ENCODE measurements at places on chromosomes 12 and 14.

DNA sequence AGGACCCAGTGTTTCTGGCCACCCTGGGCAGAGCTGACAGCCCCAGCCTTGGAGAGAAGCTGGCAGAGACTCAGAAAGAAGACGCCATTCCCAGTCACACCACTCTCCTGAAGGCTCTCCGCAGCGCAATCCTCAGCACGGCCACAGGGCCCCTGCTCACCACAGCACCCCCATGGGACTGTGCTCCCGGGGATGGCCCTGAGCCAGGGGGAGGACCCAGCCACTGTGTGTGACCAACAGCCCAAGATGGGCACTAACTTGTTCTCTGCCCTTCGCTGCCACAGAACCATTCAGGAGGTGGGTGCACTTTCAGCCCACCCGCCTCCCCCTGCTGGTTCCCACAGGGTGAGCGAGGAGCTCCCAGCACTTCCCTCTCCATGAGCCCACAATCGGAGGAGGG, 57.1 kb downstream of the CCNK start:
- peak; percentile 45 for DNase-seq

DNA sequence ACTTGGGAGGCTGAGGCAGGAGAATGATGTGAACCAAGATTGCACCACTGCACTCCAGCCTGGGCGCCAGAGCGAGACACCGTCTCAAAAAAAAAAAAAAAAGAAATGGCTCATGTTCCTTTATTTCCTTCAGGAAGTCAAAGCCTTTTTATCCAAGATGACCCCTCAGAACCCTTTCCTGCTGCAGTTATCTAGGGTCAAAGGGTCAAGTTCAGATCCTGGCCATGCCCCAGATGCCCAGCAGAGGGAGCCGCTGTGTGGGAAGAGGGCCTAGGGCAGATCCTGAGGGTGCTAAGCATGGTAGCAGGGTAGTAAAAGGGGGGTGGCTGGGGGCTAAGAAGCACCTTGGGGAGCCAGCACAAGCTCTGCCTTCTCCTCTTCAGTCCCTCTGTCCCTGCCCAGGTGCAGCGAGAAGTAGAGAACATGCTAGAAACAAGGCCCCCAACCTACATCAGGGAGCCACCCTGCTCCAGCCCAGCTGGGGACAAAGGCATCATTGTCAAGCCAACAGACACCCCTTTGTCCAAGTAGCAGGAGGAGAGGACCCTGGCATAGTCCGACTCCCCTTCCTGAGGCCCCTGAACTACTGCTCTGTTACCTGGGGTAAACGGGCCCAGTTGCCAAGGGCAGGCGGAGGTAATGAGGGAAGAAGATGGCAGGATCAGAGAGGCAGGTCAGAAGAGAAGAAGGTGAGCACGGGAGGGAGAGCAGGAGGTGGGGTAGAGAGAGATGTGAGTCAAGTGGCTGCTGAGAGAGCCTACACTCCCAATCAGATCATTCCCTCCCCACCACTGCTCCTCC, 6.5 kb downstream of the NFE2 start:
- DNase-seq = peak; percentile 45

GRCh38 chr14:74459289-74459946, 33.4 kb upstream of the SYNDIG1L start:
- peak; percentile 63 for DNase-seq

GRCh38 chr12:29008786-29009185, 140.3 kb upstream of the FAR2 start:
- DNase-seq = no peak

- no peak for DNase-seq
These were observed 71.7 kb upstream of the KICS2 start for GRCh38 chr12:64293654-64294364.

DNA sequence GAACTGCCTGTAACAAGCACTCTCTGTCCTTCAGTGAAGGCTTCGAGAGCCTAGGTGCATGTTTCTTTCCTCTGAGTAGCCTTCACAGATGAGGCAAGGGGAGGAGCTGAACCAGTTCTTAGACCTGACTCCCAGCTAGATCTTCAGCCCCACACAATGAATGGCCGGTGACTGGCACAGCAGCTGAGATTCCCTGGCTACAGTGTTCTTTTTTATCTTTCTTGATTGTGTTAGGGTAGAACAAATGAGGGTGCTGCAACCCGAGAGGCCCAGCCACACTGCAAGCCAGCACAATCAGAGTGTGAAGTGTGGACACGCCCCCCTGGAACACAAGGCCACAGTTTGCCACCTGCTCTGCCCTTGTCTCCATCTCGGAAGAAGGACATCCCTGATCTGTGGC, 19.1 kb upstream of the COL2A1 start:
- peak; percentile 72 for DNase-seq
